ENCODE measurements at places on chromosomes 12 and 14.
A peak's percentile ranks its signal among the peaks of the same experiment; 100 is the strongest.

- peak; percentile 66 for DNase-seq
These were observed 2.0 kb upstream of the NTF3 start for GRCh38 chr12:5429741-5430557.

DNA sequence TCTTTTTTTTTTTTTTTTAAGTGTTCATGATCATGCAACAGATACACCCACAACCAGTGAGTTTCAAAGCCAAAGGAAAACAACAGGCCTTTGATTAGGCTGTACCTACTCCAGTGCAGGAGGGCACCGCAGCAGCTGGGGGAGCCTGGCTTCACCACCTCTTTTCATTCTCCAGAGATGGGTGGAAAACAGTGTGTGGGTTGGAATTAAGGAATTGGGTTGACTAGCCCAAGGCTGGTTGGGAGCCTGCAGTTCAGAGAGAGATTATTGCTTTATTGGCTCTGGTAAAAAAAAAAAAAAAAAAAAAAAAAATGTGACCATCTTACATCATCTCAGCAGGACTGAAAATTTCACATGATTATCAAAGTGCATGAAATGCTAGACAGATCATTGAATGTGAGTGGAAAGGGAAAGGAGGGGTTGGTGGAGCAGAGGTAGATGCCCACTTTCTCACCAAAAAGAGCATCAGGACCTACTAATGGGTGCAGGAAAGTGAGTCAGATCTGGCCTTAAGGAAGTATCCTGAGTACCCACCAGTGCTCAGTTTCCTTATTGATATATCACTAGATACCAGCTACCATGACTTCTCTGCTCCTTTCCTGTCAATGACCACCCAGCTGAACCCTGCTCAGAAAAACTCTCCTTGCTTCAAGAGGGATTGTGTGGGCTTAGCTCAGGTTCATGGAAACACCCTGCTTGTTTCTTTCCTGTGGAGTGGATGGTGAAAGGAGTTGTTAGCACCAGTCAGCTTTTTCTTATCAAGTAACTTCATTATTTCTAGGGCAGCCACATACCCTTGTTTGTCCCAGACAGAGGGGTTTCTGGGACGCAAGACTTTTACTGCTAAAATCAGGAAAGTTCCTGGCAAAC lies 54.8 kb upstream of the DYRK2 start:
- no peak for DNase-seq

GRCh38 chr14:91395466-91395865 lies 22.2 kb downstream of the CCDC88C start:
- peak; percentile 45 for DNase-seq

- no peak for DNase-seq
These were observed 5.6 kb downstream of the HOXC13 start for GRCh38 chr12:53944209-53944608.

DNA sequence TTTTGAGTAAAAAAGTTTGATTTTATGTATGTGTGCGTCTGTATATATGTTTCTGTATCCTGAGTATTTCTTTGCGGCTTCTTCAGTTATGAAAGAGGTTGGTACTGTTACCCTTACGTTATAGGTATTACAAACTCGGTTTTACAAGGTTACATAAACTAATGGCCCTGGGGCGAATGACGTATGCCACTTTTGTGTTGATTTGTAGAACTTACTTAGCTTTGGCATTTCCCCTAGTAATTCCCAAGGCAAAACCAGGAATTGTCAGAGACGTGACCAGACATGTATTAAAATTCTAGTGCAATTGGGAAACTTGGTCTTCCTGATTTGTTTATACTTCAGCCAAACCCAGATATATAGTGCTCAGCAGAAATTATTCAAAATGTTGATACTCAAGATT lies 93.3 kb downstream of the DUSP16 start:
- DNase-seq: no peak

DNA sequence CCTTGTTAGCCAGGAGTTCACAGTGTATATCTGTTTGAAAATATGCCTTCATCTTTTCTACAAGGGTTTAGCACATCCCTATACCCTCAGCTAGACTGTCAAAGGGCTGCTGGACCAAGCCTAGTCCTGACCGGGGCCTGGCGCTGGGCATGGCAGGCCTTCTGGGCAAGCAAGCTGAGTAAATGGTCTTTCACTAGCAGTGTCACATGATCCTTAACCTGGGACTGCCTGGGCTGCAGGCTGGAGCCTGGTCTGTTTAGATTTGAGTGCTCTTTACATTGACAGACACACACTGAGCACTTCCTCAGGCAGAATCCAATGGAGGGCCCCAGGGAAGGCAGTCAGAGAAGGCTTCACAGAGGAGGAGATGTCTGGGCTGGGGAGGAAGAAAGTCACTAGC lies 6.9 kb upstream of the AVIL start:
- no peak for DNase-seq

GRCh38 chr14:24368562-24369252 lies 723 bp downstream of the NFATC4 start:
- DNase-seq: no peak

DNA sequence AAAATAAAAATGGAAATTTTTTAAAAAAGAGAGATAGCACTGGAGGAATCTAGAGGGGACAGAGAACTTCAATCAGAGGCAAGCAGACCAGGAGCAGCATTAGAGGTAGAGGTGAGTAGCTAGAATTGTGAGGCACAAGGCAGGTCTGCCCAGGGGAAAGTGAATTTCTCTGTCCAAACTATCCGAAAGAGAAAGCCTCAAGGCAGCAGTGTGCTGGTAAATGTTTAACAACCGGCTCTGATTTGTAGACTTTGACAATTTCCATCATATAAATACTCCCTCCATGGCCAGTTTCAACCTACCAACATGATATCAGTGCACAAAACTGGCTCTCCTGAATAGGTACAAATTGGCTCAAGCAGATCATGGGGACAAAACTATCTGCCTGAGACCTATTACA lies 160.6 kb upstream of the EGLN3 start:
- DNase-seq: no peak

GRCh38 chr14:21059842-21060613 lies 2.4 kb downstream of the RNASE8 start:
- DNase-seq: no peak

DNA sequence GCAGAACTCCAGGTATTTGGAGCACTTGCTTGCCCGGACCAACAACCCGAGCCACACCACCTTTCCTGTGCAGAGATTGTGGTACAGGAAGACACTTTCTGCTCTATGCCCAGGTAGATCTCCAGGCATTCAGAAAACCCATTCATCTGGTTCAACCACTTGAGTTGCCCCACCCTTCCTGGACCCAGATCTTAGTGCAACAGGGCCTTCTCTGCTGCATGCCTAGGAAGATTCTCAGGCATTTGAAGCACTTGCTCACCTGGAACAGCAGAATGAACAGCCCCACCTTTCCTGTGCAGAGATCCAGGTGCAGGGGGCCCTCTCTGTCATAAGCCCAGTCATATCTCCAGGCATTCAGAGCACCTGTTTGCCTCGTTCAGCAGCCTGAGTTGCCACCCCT lies 412.8 kb upstream of the MGAT4C start:
- no peak for DNase-seq

GRCh38 chr12:644818-645552 lies 18.3 kb downstream of the NINJ2 start:
- no peak for DNase-seq

GRCh38 chr12:105083551-105084105 lies 630 bp downstream of the ALDH1L2 start:
- no peak for DNase-seq

DNA sequence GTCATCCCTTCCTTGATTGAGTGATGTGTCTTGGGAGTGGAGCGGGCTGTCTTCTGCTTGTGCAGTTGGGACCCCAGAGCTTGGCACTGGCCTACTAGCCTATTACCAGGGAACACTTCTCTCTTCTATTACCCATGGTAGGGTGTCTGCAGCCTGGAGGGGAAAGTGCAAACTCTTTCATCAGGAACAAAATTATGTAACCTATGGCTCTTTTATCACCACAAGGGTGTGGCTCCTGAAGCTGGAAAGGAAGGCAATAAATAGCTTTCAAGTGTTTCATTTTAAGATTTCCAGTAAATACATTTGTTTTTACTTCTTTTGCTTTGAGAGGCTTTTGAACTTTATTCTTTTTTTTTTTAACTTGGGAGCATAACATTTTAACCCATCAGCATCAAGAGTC lies 349.7 kb upstream of the FAR2 start:
- DNase-seq: no peak

DNA sequence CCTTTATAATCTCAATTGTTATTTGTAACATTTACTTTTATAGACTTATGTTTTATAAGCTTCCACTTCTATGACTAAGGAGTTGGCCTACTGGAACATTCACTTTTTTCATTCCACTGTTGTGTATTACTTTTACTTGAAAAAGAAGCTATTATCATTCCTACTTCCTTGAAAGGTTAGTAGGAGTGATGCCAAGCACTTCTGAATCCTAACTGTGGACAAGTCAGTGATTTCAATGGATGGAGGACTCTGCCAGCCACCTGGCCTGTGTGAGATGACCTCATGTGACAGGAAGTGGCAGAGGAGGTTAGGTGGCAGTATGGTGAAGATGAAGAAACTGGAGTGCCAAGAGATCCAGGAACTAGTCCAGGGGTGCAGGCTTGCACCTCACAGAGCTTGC lies 46.0 kb downstream of the TECPR2 start:
- DNase-seq: no peak

GRCh38 chr12:52005903-52006703 lies 643 bp upstream of the TAMALIN start:
- no peak for DNase-seq

DNA sequence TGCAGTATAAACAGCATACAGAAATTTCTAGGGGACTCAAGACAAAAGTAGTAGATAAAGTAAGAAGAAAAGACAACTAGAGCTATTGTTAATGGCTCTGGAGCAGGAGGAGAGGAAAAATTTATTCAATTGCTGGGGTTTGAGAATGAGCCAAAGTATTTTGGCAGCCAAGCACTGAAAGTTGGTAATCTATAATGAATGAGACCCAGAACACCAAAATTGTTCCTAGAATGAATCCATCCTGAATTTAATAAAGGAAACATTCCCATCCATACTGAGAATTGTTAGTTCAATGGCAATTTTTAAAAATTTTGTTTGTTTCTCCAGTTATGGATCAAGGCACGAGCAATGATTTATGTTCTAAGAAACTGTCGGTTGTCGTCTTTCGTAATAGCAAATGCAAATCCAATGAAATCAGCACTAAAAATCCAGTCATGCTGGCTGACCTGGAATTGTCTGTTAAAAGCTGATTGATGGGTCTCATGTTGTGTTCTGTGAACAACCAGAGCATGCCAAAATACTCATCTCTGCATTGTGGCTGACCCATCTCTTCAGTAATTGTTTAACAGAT lies 170.9 kb upstream of the LMNTD1 start:
- DNase-seq: no peak

- no peak for DNase-seq
These were observed 22.9 kb upstream of the KRT83 start for GRCh38 chr12:52344111-52344510.

DNA sequence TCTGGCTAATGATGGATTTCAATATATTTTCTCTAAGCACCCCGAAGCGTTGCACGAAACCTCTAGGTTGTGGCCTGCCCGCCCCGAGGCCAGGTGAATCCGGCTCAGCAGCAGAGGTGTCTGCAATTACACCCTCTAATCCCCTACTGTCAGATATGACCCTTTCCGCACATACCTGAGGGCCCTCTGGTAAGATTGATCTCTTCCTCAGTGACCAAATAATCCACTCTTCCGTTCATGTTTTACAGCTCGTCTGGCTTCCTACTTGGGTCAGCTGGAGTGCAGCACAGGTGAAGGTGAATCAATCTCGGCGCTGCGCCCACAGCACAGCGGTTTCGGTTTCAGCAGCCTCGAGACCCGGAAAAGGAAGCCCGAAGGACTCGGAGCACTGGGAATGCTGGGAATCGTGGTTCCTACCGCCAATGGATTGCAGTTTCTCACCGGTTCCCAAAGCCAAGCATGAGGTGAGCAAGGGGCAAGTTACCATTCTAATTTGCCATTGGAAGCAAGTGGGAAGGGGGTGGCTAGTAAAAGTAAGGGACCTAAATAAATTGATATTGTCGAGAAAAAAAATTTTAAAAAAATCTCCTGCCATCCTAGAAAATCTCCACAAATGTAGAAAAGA lies at the start of gene SYNJ2BP:
TSS of gene SYNJ2BP (minus strand) at position 366 of the 625 bp plus-strand sequence. CDS start at position 239, 127 bp downstream.
- peak; percentile 78 for DNase-seq

GRCh38 chr12:118373616-118374015 lies 909 bp upstream of the TAOK3 start:
- no peak for DNase-seq

GRCh38 chr12:61860451-61860850 lies 399.8 kb upstream of the USP15 start:
- DNase-seq: no peak

GRCh38 chr12:104249898-104250297 lies 34.3 kb downstream of the TXNRD1 start:
- DNase-seq: no peak

DNA sequence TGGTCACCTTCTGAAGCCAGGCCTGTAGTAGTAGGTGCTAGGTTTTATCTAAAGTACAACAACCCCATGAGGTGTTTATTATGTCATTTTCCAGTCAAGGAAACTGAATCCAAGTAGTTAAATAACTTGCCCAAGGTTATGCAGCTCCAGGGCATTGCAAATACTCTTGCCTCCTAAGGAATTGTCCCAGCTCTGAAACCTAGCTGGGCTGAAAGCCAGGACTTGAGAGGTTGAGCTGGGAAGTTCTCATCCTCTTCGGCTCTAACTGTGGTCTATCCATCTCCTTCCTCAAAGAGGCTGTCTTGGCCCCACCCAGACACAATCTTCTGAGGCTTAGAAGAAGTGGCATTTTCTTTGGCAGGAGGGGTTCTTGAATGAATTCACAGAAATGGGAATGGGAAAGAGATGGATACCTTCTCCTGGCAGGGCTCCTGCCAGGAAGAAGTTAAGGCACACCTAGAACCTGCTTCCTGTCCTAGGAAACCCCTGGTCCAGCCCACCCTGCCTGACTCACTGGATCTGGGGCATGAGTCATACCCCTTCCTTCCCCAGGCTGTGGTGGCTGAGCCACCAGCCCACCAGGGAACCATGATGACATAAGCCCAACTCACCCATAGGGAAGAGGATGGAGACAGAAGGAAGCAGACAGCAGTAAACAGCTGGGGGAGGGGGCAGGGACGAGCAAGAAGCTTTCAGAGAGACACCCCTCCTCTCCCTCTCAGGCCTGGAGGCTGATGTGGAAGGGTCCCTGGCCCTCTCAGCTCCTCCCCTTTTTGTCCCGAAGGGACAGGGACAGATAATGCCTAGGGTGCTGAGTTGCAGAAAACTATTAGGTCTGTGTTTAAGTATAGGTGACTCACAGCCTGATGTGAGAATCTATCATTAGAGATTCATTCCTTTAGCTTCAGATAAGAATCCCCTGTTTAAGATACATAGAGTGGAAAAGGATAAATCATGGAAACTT lies 2.1 kb upstream of the PLEK2 start:
- peak; percentile 47 for DNase-seq

GRCh38 chr12:70744178-70744577 lies 106.9 kb upstream of the PTPRB start:
- DNase-seq: no peak

Data from H1 (cell line).